ENCODE measurements at places on chromosomes 4 and X.

- DNase-seq, result no peak
Observed at GRCh38 chr4:122764071-122764820, 31.7 kb downstream of the BBS12 start.

DNA sequence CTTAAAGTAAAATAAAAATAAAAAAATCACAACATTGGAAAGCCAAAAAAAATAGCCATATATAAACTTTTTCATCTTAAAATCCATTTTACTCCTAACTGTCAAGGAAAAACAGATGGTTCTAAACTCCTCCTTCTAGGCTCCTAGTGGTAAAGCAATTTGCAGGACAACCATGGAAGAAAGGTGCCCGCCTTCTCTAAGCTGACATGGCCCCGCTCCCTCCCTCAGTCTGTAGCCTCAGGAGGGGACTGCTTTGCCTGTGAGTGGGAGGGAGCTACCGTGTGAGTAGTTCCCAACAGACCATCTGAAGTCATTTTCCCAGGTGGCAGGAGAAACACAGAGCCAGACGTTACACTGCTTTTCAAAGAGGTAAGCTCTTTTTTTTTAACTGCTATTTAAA, 336.2 kb upstream of the FAT1 start:
- DNase-seq, result no peak

DNA sequence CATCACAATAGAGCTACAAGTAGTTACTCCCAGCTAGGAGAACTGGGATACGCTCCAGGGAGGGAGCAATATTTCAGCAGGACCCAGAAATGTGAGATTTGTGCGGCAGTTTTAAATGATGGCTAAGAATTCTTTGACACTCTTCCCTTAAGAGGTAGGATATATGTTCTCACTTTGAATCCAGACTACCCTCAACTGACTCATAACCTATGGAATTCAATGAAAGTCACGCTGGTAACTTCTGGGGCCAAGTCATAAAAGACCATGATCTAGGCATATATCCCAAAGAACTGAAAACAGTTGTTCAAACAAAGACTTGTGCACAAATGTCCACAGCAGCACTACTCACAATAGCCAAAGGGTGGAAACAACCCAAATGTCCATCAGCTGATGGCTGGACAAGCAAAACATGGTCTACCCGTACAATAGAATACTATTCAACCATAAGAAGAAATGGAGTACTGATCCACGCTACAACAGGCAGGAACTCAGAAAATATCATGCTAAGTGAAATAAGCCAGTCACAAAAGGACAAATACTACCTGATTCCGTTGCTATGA, 10.5 kb downstream of the CD99L2 start:
- DNase-seq, result no peak

GRCh38 chr4:181853881-181854511, 389.2 kb upstream of the TENM3 start:
- DNase-seq, result no peak

DNA sequence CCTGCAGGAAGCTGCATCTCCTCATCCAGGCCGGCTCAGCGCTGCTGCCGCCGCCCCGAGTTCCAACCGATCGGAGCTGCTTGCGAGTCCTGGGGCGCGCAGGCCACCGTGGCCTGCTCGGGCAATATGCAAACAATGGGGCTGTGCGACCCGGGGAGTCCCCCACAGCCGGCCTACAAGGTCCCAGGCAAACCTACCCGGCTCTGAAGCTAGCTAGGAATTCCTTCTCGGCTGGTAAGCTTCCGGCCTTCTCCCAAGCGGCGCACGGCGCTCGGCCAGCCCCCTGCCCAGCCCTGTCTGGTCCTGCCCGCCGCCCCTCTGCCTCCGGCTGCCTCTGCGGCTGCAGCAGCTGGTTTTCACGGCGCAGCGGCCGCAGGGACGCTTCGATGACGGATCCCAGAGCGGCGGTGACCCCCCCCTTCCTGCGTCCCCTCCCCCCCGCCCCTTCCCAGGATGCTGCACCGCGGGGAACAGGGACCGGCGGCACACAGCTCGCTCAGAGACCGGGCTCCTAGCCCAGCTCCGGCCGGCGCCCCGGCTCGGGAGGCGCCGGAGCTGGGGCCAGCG, 59.4 kb downstream of the TSC22D3 start:
- no peak for DNase-seq

DNA sequence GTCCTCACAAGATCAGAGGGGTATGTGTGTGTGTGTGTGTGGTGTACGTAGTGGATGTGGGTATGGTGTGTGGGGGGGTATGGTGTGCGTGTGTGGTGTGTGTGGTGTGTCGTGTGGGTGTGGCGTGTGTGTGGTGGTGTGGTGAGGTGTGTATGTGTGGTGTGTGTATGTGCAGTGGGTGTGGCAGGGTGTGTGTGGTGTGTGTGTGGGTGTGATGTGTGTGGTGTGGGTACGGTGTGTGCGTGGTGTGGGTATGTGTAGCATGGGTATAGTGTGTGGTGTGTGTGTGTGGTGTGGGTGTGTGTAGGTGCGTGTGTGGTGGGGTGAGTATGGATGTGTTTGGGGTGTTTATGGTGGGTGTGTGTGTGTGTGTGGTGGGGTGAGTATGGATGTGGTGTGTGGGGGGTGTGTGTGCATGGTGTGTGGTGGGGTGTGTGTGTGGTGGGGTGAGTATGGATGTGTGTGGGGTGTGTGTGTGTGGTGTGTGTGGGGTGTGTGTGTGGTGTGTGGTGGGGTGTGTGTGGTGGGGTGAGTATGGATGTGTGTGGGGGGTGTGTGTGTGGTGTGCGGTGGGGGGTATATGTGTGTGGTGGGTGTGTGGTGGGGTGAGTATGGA, 182.0 kb downstream of the PALLD start:
- DNase-seq, result no peak

- no peak for DNase-seq
Observed at GRCh38 chr4:1370321-1371124, 23.5 kb downstream of the UVSSA start.

- DNase-seq, result no peak
Observed at GRCh38 chr4:8651661-8652180, 59.2 kb downstream of the CPZ start.

- no peak for DNase-seq
Observed at GRCh38 chrX:134548257-134549201, 88.6 kb downstream of the HPRT1 start.

- DNase-seq, result peak; percentile 58
Observed at GRCh38 chr4:170025523-170026252, 507 bp downstream of the MFAP3L start.

DNA sequence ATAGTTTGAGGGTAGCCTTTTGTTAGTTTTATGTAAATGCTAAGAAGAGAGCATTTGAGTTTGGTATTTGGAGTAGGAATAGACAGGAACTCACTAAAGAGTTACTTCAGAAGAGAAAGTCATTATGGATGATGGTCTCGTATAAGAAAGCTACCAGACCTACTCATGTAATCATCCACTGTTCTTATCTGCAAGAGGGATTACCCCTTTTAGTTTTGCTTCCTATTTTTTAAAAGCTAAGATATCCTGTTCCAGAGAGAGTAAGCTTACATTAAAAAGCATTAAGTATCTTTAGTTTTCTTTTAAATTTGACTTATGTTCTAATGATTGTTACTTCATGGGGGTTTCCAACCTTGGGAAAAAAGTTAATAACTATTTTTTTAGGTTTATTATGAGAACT, 12.5 kb upstream of the ART3 start:
- DNase-seq, result no peak

- no peak for DNase-seq
Observed at GRCh38 chr4:71683309-71683708, 100.6 kb downstream of the GC start.

DNA sequence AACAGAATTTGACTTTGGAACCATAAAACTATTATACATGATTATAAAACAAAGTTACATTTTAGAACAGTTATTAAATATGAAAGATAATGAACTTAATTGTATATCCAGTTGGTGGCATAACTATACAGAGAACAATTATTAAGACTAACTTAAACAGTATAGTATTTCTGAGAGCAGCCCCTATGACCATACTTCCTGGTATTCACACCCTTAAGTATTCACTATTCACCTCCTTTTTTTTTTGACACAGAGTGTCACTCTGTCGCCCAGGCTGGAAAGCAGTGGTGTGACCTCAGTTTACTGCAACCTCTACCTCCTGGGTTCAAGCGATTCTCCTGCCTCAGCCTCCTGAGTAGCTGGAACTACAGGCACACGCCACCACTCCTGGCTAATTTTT, 74.5 kb downstream of the FRYL start:
- DNase-seq, result no peak

DNA sequence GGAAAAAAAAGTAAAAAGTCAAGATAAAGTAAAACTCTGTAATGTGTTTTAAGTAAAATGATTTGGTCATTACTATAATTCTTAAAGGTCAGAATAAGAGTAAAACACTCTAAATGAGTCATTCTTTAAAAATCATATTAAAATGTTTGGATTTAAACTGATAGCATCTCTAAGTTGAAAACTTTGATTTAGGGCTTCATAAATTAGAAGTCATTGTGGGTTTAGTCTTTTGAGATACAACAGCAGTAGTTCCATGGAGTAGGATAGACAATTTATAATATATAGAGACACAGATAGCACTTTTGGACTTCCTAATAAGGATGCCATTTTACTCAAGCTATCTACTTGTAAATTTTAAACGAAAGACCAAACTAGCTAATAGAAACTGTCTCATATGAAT, 77.1 kb upstream of the PABPC4L start:
- DNase-seq, result no peak

GRCh38 chrX:148161701-148162100, 180.6 kb downstream of the FMR1NB start:
- no peak for DNase-seq

GRCh38 chr4:73396304-73396703, 7.8 kb upstream of the ALB start:
- DNase-seq, result no peak

DNA sequence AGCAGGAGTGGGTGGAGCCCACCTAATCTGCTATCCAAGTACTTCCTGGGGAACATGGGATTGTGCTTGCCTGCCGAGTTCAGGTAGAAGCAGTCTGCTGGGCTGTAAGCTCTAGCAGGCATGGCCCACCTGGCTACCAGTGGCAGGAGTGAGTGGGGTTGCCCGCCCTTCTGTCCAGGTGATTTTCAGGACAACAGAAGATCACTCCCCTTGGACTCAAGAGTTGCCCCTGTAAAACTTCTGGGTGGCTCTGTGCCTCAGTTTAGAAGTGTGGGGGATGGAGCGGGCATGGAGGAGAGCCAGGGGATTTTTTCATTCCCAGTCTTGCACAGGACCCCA, 43.5 kb downstream of the NDST3 start:
- no peak for DNase-seq

DNA sequence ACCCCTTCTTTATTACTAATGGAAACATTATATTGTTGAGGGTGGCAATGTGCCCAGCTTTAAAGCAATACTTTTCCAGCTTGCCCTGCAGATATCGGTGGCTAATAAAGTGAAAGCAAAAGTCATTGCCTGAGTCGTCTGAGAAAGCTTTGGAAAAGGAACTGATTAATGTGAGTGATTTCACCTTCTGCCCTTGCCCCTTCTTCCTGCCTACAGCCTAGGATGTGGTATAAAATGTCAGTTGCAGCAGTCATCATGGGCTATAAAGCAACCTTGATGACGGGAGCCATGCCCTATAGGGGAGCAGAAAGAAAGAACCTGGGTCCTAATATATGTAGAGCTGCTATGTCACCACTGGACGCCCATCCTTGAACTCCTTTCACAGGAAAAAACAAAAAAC, 132.4 kb upstream of the USP9X start:
- no peak for DNase-seq

GRCh38 chrX:134718966-134719317, 60.7 kb upstream of the PLAC1 start:
- DNase-seq, result no peak

DNA sequence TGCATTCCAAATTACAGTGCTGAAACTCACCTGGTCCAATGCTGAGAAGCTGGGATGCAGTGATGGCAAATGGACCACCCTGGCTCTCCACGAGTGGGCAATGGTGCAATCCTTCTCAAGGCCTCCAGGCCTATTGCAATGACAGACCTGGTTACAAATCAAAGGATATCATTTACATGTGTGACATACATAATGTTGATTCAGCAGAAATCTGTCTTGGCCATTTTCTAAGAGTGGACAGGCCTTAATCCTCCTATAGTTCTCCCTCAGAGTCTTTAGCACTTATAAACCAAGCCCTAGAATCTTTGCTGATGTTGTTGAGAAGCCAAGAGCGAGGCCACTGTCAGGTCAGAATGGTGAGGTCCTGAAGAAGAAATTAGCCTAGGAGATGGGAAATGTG, 17.1 kb downstream of the LRAT start:
- DNase-seq, result no peak

GRCh38 chrX:13669246-13669737, 16.4 kb downstream of the TCEANC start:
- DNase-seq, result no peak

DNA sequence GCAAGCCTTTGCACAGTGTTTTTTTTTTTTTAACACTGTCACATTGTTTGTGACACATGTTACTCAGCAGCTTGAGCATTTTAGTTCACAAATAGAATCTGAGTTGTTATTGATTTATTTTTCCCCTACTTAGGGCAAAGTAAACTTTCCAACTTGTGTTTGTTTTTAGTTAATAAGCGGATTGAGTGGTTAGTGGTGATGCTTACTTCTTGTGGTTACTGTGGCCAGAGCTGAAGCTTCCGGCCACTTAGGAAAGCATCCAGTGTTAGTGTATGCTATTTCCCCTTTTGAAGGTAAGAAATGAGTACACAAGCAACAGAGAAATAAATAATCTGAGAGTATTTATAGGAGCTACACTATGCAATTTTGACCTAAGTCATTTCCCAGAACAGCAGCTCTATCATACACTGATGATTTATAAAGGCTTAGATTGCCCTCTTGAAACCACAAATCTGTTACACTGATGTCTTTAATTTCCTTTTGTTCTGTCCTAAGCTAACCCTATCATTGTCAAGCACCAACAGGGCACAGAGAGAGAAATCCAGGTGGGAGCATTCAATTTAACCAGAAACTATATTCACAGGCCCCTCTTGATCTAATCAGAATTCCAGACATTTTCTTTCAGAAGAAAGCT, 2464.6 kb downstream of the PCDH7 start:
- no peak for DNase-seq

DNA sequence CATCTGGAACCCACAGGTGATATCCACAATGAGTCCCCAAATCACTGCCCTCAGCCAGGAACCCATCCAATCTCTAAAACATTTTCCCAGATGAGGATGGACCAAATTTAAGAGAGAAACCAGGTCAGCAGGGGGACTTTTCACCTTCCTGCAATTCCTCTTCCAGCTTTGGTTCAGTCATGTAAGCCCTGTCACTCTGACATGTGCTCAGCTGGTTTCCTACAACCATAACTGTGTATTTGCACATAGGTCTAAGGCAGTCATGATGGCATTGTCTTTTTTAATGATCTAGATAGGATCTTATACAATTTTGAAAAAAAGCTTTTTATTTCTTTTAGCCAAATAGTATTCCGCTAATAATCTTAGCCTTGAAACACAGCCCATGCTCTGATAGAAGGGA, 6.5 kb downstream of the CXXC4 start:
- DNase-seq, result no peak

GRCh38 chrX:17355976-17356375, 19.0 kb upstream of the NHS start:
- no peak for DNase-seq

Data from activated CD8-positive, alpha-beta memory T cell treated with anti-CD3 and anti-CD28 coated beads, Interleukin-2, amount 50 U/mL, for 48 hours (primary cell).